HepG2 (cell line): ENCODE measurements at places on chromosomes 3 and 15. TPM values are rescaled to one million over a fixed set of nuclear protein-coding genes. Genes with fewer than 3 reads are reported as not detected.

The SPTBN5 gene
- polyA plus RNA-seq = 0.01 and 0.03 TPM in 2 replicates

The SAMMSON gene
- polyA plus RNA-seq = not detected in 2 replicates

The MB21D2 gene
- polyA plus RNA-seq = 0.85 and 0.90 TPM in 2 replicates

The EBLN2 gene
- 2.6 and 3.3 TPM in 2 replicates for polyA plus RNA-seq

GRCh38 chr15:84659904-84660781, 2.1 kb upstream of the NMB start:
- DNase-seq = no peak

The A4GNT gene
- polyA plus RNA-seq = not detected in 2 replicates

The MASP1 gene
- polyA plus RNA-seq = 56.0 and 101 TPM in 2 replicates

- DNase-seq = no peak
Measured at GRCh38 chr3:185784317-185784716, 40.5 kb downstream of the IGF2BP2 start.

GRCh38 chr3:158261371-158261991, 151.6 kb downstream of the RSRC1 start:
- DNase-seq = no peak

- no peak for DNase-seq
Measured at GRCh38 chr3:59069838-59070237, 20.0 kb upstream of the CFAP20DC start.

DNA sequence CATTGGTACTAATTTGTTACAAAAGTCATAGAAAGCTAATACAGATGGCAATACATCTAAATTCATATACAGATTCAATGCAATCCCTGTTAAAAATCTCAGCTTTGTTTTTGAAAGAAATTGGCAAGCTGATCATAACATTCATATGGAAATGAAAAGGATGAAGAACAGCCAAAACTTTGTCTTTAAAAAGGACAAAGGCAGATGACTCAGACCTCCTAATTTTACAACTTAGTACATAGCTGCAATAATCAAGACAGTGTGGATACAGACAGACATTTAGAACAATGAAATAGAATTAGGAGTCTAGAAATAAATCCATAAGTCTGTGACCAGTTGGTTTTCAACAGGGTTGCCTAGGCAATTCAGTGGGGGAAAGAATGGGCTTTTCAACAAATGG, 63.3 kb downstream of the AQP9 start:
- no peak for DNase-seq

GRCh38 chr3:40432793-40433192, 24.3 kb upstream of the RPL14 start:
- DNase-seq = no peak

GRCh38 chr3:160402221-160403027, 3.0 kb downstream of the SMC4 start:
- DNase-seq = no peak

- no peak for DNase-seq
Measured at GRCh38 chr3:119322021-119322834, 28.0 kb downstream of the ARHGAP31 start.

The ARGFX gene
- not detected in 2 replicates for polyA plus RNA-seq

GRCh38 chr3:12356996-12357395, 68.1 kb downstream of the PPARG start:
- DNase-seq = no peak

The BCL2A1 gene
- polyA plus RNA-seq = 0.08 and 0.21 TPM in 2 replicates

DNA sequence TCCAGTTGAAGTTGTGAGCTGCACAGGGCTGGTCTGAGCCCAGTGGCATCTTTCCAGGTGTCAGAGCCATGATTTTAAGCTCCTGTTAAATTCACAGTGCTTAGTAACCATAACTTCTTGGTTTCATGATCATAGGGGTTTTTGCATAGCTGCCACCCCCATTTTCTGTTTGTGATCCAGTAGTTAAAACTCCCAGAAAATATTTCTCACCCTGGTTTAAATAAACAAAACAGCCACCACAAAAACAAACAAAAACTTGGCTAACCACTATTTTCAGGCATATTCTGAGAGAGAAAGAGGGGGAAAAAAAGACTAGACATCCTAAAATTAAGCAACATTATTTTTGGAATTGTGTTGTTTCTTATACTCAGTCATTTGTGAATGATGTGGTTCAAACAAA, 175.3 kb downstream of the IGF1R start:
- no peak for DNase-seq

The ISG20 gene
- 31.5 and 50.8 TPM in 2 replicates for polyA plus RNA-seq

- DNase-seq = no peak
Measured at GRCh38 chr15:25170781-25171110, 216.0 kb downstream of the SNRPN start.
